ENCODE measurements at places on chromosomes 12 and 14.

DNA sequence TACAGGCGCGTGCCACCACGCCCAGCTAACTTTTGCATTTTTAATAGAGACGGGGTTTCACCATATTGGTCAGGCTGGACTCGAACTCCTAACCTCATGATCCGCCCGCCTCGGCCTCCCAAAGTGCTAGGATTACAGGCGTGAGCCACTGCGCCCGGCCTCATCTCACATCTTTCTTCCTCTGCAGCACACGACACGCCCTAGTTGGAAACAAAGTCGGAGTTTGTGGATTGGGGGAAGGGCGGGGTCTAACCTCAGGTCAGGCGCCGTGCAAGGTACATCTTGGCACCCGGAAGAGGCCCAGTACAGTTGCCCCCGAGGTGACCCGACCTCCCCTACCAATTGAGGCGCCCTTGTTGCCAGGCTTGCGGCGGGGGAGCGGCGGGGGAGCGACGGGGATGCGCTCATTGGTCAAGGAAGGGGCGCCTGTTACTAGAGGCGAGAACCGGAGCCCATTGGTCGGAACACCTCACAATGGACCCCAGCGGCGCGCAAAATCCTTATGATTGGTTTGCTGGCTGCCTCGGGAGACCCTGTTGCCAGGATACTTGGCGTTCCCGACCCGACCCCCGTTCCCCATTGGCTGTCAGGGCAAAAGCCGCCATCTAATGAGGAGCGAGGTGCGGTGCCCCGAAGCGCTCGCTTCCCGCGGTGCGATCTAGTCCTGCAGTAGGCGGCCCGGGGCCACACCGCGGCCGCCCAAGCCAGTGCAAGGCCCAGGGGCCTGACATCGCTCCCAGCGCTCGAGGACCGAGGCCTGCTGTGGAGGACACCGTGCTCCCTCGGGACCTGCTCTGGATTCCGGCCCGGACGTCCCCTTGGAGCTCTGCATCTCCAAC is at the start of gene REC8:
Gene REC8 (plus strand): TSS at position 659 of the 839 bp plus-strand sequence. CDS start 473 bp downstream, outside the sequence.
- DNase-seq, result peak; percentile 98

DNA sequence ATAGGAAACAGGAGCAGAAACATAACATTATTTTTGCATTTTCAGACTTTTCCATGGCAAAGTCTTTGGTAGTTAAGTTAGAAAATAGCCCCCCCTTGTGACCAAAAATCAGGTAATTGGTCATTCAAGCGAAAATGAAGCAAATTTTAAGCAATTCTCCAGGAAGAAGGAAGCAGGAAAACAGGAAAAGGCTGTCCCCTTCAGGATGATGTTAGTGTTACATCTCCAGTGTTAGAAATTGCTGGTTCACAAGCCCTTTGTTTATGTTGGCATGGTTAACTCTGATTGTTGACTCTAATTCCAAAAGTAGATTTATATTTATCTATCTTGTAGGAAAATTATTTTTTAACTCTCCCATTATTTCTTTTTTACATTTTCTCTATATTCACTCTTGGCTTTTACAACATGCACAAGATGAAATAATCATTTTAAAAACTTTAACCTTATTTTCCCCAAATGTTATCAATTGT is 18.8 kb upstream of the GAS2L3 start:
- DNase-seq, result peak; percentile 77

- DNase-seq, result no peak
Observed at GRCh38 chr12:12408265-12408690, 51.4 kb downstream of the BORCS5 start.

DNA sequence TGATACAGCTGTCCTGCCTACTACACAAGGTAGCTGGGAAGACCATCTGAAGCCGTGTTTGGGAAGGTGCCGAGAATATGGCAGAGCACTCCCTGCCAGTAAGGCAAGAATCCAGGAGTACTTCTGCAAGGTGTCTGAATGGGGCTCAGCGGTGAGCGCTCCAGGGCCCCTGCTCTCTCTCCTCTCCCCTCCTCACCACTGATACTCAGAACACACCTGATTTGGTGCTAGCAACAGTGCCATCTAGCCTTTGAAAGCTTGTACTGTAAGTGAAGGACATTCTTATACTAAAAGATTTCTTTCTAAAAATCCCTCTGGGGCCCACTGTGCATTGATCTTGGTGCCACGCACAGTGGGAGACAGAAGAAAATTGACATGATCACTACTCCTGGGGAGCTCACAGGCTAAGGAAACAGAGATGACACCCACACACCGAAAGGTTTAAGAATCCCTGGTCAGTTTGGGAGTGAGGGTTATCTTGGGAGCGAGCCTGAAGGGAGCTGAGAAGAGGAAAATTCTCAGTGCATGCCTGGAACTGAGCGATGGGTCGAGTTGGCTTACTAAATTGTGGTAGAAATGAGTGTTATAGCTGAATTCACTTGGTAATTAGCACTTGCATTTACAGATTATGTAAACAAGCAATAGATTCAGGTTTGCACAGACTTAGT is 216.9 kb downstream of the NTF3 start:
- DNase-seq, result peak; percentile 67

DNA sequence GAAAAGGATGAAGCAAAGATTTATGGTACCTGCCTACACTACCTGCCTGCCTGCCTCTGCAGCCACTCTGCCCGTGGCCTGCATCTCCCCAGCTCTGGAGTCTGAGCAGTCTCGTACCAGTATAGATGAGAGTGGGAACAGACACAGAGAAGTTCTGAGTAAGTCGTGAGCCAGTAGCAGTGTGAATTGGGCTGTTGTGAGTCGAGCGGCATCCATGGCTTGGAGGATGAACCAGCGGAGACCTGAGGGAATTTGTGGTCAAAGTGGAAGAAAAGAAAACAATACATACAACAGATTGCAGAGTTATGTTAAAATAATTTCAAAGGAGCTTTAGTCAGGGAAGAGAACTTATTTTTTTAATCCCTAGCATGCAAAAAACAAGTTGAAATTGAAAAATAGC is 25.3 kb downstream of the C2CD5 start:
- DNase-seq, result no peak

GRCh38 chr12:116427200-116427930 is 131.8 kb upstream of the MAP1LC3B2 start:
- DNase-seq, result no peak

All from NCI-H1417 (cell line).